ENCODE measurements at places on chromosomes 7 and 10.
A peak's percentile ranks its signal among the peaks of the same experiment; 100 is the strongest.

DNA sequence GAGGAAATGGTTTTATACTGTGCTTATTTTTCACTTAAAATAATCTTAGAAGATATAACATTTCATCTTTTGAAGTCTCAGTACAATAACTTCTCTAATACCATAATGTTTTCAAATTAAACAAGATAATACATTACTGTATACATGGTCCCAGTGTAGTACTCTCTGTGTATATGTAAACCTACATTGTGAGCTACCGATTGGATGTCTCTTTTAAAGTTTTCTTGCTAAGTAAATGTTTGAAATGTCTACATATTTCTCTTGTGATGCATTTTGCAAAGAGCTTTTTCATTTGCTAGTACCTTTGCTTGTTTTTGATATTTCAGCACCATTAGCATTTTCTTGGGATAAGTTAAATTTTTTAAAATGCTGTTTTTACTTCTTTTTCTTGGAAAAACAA is 94.8 kb downstream of the PRKG1 start:
- DNase-seq, result no peak

GRCh38 chr7:44476313-44476712 is 14.1 kb downstream of the NUDCD3 start:
- no peak for DNase-seq

DNA sequence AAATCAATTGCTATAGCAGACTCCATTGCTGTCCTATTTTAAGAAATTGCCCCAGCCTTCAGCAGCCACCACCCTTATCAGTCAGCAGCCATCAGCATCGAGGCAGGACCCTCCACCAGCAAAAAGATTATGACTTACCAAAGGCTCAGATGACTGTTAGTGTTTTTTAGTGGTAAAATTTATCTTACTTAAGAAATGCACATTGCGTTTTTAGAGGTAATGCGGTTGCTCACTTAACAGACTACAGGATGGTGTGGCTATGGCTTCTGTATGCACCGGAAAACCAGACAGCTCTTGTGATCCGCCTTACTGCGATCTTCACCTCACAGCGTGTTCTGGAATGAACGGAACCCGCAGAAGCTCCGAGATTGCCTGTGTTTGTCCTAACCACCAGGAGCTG is 58.1 kb downstream of the WDR37 start:
- DNase-seq, result no peak

- DNase-seq, result peak; percentile 31
Observed at GRCh38 chr7:74606101-74606908, 51.2 kb upstream of the GTF2I start.

GRCh38 chr7:92729172-92729571 is 107.2 kb downstream of the CDK6 start:
- DNase-seq, result no peak

DNA sequence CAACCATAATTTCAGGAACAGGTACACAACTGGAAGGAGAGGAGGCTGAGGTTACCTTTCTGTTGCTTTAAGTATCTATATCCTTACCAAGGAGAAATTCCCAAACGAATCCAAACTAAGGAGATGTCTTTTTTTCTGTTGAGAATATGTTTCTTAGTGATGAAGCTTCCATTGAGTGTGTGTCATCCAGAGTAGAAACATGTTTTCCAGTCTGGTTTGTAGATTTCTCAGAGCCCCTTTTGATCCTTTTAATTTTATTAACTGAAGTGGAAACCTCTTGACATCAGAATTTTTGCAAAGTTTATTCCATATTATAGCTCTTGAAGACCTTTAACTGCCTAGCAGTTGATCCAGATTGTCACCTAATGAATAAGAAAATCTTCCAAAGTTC is 207.1 kb upstream of the FERD3L start:
- DNase-seq, result peak; percentile 6
